ENCODE measurements at places on chromosomes 12 and 14.

GRCh38 chr12:5003025-5003666 is 40.5 kb upstream of the KCNA5 start:
- peak; percentile 62 for DNase-seq

DNA sequence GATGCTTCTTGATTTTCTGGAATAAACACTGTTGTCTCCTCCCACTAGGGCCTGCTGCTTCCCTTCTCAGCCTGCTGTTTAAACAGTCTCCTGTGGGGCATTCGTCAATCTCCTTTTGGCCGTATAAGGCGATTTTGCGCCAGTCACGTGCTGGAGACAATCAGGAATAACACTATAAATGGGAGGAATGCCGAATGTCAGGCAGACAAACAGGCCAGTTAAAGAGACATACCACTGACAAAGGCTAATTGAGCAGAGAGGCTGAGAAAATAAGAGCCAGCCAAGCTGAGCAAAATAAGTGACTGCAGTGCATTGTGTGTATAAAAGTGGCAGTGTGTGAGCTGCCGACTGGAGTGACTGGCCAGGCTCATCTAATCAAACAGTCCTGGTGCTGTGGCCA is 23.3 kb downstream of the DMAC2L start:
- peak; percentile 90 for DNase-seq

- DNase-seq = no peak
Observed at GRCh38 chr12:80576641-80577418, 130.6 kb upstream of the MYF6 start.

DNA sequence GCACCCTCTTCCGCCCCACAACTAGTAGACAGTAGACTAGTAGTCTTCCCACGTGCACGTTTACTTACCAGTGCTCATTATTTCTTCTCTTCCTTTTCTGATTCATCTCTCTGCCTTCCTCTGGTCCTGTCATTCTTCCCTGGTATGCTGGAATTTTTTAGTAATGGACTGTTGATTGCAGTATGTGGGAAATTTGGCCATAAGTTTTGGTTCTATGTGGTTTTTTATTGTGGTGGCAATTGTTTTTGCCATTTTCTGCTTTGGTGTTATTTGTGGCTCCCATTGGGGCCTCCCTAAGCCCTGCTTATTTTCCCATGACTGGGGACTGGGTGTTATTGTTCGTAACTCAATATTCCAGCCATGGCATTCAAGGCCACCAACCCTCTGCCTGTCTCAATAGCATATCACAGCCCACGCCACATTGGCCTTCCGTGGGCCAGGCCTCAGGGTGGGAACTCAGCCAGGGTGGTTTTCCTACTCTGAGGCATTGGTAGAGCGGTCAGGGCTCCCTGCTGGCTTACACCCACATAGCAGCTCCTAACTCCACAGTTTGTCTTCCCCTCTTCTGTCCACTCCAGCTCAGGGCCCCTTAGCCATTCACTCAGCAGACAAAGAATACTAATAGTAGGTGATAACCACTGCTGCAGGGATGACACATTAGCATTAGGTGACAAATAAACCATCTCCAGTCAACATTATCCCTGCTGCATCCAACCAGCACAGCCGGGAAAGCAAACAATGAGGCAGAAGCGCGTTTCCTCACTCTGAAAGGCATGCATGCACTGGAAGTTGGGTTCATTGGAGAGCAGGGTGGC is 321.5 kb downstream of the CACNA1C start:
- DNase-seq = no peak

GRCh38 chr12:1857086-1857485 is 36.7 kb downstream of the LRTM2 start:
- no peak for DNase-seq

- DNase-seq = no peak
Observed at GRCh38 chr12:132023658-132024057, 73.9 kb downstream of the EP400 start.

- no peak for DNase-seq
Observed at GRCh38 chr12:45966486-45966885, 23.9 kb downstream of the SCAF11 start.

GRCh38 chr14:105096206-105096875 is 31.1 kb upstream of the GPR132 start:
- no peak for DNase-seq

DNA sequence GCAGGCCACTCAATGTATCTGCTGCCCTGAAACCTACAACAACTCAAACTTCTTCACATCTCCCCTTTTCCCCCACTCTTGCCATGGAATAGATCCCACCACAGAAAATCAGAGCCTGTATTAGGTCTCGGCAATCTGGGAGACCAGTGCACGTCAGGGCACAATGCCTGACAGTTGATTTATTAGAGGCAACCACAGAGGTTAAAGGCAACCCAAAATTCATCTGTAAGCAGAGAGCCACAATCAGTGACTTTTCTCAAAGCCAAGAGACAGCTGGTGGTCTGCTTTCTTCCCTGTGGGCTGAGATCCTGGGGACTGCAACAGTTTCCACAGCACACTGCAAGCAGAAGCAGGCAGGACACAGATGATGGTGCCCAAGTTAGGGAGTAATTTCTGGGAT is 169.0 kb upstream of the NTF3 start:
- no peak for DNase-seq

DNA sequence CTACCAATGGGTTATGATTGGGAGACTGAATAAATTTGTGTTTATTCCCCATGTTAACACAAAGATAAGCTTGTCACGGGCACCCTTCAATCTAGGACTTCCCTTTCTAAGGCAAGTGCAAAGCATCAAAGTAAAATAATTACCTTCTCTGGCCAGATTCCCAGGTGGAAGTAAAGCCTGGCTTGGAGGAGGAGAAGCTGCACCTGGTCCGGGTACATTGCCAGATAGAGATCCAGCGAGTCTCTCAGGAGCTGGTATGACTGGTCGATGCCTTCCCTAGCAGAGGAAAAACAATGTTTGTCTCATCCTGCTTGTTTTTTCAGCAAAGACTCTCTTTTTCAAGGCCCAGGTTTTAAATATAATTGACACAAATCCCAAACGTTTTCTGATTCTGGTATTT is 24.9 kb downstream of the FBXO21 start:
- peak; percentile 72 for DNase-seq

GRCh38 chr12:63079791-63080502 is 71.1 kb downstream of the AVPR1A start:
- peak; percentile 21 for DNase-seq

- DNase-seq = no peak
Observed at GRCh38 chr14:24078146-24078545, 6.8 kb downstream of the CPNE6 start.

GRCh38 chr12:48569946-48570345 is at the start of gene LALBA:
TSS of gene LALBA (minus strand) at chr12:48570046. CDS start at chr12:48570020, 26 bp downstream.
- DNase-seq = no peak

- DNase-seq = peak; percentile 67
Observed at GRCh38 chr14:52351233-52352060, 37.3 kb downstream of the PTGER2 start.

GRCh38 chr14:88521818-88522217 is 33.0 kb downstream of the PTPN21 start:
- peak; percentile 4 for DNase-seq

DNA sequence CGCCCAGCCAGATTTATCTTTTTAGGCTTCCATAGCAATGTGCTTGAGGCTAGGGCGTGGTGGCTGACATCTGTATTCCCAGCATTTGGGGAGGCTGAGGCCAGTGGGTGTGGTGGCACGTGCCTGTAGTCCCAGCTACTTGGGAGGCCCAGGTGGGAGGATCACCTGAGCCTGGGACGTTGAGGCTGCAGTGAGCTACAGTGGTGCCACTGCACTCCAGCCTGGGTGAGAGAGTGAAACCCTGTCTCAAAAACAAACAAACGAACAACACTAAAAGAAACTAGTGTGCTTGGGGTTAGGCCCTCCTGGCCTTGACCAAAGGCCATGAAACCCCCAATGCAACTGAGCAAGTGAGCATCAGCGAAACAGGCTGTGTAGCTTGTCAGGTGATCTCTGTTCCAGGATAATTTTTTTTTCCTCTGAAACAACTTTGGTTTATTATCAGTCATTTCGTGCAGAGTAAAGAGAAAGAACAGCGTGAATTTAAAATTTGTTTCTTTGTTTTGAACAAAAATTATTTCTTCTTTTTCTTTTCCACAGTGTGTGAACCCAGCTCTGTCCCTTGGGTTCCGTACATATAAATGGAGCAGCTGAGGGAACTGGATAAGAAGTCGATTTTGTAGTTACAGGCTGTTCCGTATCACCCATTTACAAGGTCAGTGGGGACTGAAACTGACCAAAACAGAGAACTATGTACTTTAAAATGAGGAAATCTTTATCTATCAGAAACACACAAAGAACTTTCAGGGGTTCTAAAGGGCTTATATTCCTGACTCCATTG is 8.8 kb upstream of the TUBA1C start:
- no peak for DNase-seq

- no peak for DNase-seq
Observed at GRCh38 chr12:30814295-30814655, 59.5 kb upstream of the CAPRIN2 start.

DNA sequence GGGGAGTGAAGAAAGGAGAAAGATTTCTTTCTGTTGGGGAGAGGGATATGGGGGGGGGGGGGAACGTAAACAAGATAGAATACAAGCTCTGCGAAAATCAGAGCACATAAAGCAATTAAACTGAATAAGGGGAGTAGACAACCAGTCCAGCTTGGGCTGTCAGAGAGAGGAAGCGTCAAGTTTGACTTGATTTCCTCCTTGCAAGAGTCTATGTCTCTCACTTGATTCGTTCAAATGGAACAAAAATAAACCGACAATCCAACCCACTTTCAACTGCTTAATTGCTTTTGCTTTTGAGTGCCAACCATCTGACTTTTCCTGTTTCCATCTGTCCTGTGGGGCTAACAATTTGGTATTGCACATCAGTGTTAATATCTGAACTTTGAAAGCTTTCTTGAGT is 942 bp downstream of the SYT1 start:
- DNase-seq = peak; percentile 9

DNA sequence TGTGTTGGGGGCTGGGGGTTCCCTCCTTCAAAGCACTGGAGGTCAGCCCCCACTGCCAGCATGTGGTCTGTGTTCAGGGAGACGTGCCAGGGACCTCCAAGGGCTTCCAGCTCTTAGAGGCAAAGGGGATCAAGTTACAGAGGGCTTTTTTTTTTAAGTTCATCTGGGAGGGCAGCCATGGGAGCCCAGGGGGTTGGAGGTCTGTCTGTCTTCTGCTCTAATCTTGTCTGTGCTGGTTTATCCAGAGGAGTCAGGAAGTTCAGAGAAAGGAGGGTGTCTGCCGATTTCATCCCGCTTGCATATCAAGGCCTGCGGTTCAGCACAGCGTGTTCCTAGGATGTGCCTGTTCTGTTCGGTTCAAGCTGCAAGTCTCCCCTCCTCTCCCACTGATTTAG is 72.2 kb downstream of the TMEM132C start:
- DNase-seq = no peak

DNA sequence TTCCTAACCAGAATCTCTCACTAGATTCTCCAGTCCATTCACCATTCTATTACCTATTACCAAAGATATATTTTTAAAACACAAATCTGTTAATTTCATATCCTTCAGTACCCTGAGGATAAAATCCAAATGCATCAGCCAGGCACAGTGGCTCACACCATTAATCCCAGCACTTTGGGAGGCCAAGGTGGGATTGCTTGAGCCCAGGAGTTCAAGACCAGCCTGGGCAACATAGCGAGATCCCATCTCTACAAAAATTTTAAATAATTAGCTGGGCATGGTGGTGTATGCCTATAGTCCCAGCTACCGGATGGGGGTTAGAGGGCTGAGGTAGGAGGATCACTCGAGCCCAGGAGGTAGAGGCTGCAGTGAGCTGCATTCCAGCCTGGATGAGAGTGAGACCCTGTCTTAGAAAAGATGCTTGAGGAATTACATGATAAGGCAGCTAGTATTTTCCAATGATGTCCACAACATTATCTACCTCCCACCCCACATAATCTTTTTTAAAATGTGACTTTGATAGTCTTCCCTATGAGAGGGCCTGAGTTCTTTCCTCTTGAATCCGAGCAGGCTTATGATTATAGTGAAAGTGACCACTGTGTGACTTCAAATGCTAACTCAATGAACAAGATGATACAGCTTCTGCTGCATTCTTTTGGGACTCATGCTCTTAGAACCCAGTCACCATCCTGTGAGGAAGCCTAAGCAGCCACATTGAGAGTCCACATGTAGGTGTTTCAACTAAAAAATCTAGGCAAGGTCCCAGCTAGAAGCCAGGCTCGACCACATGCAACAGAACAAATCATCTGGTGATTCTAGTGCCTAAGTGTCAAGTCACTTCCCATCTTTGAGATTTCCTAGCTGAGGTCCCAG is 18.0 kb downstream of the HECTD1 start:
- DNase-seq = no peak

- DNase-seq = no peak
Observed at GRCh38 chr14:103581954-103582703, 19.4 kb downstream of the COA8 start.

GRCh38 chr14:100256339-100256895 is 17.5 kb downstream of the YY1 start:
- no peak for DNase-seq

DNA sequence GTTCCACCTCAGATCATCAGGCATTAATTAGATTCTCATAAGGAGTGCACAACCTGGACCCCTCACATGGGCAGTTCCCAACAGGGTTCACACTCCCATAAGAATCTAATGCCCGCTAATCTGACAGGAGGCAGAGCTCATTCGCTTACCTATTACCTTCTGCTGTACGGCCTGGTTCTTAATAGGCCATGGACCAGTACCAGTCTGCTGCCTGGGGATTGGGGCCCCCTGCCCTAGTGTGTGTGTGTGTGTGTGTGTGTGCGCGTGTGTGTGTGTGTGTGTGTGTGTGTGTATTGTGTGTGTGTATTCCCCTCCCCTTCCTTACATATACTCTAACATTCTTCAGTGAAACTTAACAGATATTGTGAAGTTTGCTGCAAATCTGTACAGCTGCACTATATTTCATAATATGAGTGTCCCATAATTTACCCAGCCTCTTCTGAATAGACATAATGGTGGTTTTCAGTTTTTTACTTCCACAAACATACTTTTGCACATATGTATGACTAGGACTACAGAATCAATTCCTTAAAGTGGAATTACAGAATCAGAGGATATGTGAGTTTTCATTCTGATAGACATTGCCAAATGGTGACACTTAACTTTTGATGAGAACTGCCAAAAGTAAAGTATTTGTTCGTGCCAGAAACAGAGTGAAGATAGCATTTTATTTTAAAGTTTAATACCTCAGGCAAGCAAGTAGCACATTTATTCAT is 205.2 kb upstream of the EEA1 start:
- DNase-seq = no peak

DNA sequence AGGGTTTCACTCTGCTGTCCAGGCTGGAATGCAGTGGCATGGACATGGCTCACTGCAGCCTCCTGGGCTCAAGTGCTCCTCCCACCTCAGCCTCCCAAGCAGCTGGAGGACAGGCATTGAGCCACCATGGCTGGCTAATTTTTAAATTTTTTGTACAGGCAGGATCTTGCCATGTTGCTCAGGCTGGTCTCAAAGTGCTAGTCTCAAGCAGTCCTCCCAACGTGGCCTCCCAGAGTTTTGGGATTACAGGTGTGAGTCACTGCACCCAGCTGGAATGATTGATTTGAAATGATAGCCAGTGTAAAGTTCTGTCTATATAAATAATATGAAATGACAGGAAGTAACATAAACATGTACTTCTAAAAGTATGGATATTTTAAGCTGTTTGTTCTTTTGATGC is 172.7 kb downstream of the FUT8 start:
- no peak for DNase-seq

- no peak for DNase-seq
Observed at GRCh38 chr12:106006382-106006781, 132.4 kb downstream of the NUAK1 start.

Data from stomach (tissue), 19 donors.